ENCODE measurements at places on chromosomes 1 and 21.

- DNase-seq = no peak
These were observed 6.4 kb downstream of the SNRPE start for GRCh38 chr1:203867802-203868201.

DNA sequence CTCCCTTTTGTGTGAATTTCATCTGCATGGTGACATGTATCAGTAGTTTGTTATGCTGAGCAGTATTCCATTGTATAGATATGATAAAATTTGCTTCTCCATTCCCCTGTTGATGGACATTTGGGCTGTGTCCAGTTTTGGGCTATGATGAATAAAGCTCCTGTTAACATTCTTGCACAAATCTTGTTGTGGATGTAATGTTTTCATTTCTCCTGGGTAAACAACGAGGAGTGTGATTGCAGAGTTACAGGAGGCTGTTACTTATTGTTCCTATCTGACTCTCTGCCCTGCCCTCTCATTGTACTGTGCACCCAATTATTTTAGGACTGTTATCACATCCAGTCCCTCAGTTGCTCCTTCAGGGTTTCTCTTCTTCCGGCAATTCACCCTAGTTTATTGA, 24.2 kb downstream of the MAPKAPK2 start:
- no peak for DNase-seq

DNA sequence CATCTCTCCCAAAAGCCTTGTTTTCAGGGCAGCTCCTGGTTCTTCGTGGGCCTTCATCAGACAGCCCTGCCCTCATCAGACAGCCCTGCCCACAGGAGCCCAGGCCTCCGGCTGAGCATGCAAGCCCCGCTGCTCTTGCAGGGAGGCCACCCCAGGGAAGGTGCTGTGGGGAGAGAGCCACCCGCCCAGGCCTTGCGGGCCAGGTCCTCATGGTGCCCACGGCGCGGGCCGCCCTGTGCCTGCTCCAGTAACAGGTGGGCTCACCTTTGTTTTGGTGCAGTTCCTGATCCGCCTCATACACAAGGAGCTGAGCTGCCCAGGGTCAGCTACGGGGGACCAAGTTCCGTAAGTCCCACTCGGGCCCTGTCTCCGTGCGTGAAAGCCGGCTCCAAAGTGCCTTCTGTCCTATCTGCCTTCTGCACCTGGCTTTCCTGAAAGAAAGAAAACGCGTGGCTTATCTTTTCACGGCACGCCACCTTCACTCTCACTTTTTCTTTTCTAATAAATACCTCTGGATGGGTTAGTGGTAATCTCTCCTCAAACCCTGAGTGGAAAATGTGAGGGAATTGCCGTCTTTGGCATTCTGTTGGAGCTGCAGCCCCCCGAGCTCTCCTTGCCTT, 65.9 kb downstream of the SLC37A1 start:
- no peak for DNase-seq

- DNase-seq = no peak
These were observed 8.6 kb downstream of the ALPL start for GRCh38 chr1:21517660-21518480.

- no peak for DNase-seq
These were observed 84.9 kb downstream of the PIGK start for GRCh38 chr1:77134359-77134758.

DNA sequence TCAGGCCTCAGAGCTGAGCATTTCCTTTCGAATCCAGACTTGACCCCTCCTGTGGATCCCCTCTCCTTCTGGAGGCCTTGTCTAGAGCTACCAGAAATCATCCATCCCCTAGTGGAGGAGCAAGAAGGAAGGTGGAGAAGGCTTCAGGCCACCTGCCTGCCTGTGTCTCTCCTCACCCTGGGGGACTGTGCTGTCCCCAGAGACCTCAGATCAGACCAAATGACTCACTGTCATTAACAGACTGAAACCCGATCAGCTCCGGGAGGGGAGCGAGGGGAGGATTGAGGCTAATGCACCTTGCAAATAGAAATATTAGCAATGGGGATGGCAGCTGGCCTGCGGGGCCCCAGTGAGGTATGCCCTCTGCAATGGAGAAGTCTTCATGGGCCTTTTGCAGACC, 2.1 kb downstream of the MYBPH start:
- DNase-seq = no peak

- no peak for DNase-seq
These were observed 27.8 kb downstream of the PSEN2 start for GRCh38 chr1:226898246-226898645.
